ENCODE measurements at places on chromosomes 13 and 19.

DNA sequence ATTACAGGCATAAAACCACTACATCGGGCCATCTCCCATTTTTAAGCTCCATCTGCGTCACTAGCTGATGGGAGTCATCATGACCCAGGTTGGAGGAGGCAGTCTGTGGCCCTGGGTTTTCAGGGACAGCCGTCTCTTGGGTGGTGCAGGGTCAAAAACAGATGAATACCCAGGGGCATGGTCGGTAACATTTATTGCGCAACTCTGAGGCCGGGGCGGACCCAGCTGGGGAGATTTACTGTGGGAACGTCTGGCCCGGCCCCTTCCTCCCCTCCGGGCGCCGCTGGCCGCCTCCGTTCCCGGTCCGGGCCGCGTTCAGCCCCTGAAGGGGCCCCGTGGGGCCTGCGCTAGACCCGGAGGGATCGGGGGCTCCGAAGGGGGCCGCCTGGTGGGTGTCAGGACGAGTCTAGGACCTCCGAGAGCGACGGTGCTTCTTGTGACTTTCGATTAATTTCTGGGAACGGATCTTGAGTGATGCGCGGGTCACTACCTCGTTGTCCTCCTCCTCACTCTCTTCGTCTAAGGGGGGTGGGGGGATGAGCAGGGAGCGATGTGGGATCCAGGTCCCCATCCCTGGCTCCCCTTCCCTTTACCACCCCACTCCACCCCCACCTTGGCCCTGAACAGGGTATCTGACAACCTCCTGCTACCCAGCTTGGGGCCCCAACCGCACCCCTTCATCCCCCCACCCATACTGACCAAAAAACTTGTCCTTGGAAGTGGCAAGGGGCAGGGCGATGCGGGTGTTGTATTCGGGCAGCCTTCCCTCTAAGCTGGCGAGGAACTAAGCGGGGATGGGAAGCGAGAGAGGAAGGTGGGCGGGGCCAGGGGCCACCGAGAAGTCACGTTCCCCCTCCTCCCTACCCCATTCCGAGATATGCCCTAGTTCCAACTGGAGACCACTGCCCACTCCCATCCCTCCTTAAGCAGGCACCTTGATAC lies 1.6 kb upstream of the RGL3 start:
- no peak for DNase-seq

DNA sequence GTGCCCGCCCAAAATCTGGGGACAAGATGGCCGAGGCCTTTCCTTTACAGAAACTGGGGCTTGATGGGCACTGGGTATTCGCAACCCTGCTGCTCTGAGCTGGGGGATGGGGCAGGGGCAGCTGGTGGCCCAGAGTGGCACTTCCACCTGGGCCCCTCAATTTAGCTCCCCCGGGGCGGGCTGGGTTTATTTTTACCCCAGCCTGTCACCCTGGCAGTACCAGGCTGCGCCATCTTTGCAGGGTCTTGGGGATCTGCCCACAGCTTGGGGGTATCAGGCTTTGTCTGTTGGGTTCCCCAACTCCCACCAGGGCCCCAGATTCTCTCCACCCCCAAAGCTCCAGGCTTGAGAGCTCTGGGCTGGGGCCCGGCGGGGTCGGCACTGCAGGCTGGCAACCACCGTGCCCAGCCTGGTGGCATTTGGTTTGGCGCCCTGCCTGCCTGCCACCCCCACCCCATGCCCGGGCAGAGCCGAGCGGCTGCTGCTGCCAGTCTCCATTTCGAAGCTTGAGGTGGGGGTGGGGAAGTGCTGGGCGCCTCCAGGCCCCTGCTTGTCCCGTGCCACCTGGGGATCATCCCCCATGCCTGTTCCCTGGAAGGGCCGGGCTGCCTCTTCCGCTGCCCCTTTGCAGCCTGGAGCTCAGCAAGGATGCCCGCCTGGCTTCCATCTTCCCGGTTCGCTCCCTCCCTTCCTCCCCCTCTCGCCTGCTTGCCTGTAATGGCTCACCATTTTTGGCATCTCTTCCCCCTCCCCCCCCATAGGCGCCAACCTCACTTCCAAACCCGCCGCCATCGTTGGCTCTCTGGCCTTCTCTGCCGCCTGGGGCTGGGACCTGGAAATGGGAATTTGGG lies 11.4 kb downstream of the NFIX start:
- no peak for DNase-seq

DNA sequence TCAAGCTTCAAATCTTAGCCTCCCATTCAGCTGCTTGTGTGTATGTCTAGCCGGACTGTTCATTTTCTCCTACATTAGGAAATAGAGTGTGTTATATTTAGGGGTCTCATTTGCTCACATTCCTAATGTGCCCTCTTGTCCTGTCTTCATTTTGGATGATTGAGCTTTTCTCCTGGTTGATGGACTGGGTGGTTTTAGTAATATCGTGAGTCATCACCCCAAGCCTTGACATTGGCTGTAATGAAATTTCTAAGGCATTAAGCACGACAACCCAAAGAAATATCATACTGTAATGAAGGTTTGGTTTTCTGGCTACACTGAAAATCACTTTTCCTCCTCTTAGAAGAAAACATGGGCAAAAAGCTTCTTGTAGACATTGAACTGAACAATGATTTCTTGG lies 110.7 kb upstream of the WASF3 start:
- DNase-seq: no peak

DNA sequence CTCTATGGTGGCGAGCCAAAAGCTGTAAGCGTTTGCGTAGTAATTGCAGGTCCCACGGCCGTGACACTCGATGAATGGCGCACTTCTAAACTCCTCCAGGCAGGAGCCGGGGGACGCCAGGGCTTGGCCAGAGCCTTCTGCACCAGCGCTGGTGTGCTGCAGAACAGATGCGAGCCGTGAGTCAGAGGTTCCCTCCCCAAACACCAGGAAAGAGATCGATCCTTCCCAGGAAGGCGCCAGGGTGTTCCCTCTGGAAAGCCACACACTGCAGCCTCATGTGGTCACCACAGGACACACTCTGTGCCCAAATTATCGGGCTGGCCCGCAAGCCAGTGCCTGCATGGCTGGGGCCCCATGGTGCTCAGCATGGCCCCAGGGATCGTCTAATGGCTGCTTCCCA lies 154.6 kb downstream of the COL4A1 start:
- DNase-seq: no peak

- DNase-seq: no peak
These were observed 6.2 kb downstream of the PPP1R15A start for GRCh38 chr19:48878196-48879024.

- no peak for DNase-seq
These were observed 236.7 kb upstream of the SLITRK1 start for GRCh38 chr13:84118839-84119409.

- no peak for DNase-seq
These were observed 4.6 kb downstream of the AXL start for GRCh38 chr19:41223431-41224234.

DNA sequence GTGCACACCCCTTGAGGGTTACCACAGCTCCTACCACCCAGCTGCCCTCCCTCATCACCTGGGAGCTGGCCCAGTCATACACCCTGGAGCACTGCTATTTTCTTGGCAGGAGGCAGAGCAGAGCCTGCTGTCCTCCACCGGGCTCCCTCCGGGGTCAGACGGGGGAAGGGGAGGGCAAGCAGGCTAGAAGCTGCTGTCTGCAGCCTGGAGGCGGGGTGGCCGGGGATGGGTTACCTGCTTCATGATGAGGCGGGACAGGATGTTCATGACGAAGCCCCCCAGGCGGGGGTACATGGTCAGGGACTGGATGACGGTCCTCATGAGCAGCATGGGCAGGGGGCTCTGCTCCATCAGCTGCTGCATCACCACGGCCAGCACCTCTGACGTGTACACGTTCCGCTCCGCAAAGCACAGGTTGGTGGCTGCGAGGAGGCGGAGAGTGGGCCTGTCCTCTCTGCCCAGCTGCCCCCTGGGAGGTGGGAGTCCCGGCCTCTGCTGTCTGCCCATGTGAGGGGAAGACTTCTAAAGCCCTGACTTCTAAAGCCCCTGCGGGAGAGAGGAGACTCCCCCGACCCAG lies 2.7 kb upstream of the RSPH6A start:
- DNase-seq: no peak

GRCh38 chr19:3708207-3708931 lies at the start of gene TJP3:
TSS of gene TJP3 (plus strand) at chr19:3708384. CDS start at chr19:3728433, 20,049 bp downstream.
- no peak for DNase-seq

DNA sequence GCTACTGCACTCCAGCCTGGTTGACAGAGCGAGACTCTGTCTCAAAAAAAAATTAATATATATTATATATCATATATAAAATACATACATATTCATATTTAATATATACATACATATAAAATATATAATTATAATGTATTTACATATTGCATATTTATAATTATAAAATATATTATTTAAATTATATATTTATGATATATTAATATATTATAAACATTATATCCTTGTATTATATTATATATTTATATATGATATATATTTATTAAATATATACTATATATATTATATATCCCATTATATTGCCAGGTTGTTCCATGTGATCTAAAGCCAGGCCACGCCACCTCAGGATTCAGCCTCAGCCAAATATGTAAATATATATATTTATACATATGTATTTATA lies 9.7 kb downstream of the BRME1 start:
- DNase-seq: no peak

GRCh38 chr13:39401046-39401705 lies 201.8 kb downstream of the LHFPL6 start:
- DNase-seq: no peak

DNA sequence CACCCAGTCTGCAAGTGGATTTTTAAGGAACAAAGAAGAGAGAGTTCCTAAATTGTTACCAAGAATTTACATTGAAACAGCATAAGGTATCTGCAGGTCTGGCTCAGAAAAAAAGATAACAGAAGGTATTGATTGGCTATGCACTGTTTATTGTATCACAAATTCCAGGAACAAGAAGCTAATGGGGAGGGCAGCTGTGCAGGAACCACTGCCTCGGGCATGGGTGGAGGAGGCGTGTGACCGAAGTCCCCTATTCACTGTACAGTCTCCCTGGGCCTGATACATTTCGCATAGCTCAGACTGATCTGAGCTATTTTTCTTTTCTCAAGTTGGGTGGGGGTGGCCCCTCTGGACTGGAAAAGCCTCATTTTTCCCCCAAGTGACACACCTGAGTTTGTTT lies 11.7 kb downstream of the NECTIN2 start:
- DNase-seq: no peak

GRCh38 chr13:98109226-98109853 lies 33.6 kb upstream of the FARP1 start:
- DNase-seq: no peak

- no peak for DNase-seq
These were observed 167.1 kb upstream of the SPRY2 start for GRCh38 chr13:80508031-80508430.

GRCh38 chr13:104204177-104204576 lies 1138.0 kb upstream of the SLC10A2 start:
- no peak for DNase-seq

DNA sequence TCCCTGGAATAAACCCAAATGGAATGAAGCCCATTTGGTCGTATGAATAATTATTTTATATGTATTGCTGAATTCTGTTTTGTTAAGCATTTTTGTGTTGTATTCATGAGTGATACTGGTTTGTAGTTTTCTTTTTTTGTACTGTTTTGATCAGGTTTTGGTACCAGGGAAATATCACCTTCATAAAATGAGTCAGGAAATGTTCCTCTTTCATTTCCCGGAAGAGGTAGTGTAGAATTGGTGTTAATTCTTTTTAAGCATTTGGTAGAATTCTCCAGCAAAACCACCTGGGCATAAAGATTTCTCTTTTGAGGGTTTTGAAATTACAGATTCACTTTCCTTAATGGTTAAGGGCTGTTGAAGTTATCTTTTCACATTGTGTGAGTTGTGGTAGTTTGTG lies 13.3 kb downstream of the SPATA13 start:
- no peak for DNase-seq

DNA sequence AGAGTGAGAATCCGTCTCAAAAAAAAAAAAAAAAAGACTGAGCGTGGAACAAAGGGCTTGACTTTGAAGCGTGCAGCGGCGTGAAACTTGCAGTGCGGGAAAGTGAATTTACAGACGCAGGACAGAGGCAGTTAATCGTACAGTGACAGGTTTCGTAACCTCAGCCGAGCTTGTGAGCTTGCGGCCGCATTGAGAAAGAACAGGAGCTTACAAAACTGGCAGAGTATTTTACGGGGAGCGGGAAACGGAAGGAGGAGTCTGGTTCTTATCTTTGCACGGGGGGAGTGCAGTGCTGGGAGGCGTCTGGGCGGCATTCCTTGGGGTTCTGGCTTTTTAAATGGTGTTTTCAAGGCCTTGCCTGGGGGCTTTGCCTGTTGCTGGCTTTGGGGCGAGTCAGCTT lies 6.0 kb upstream of the BSG start:
- no peak for DNase-seq

- no peak for DNase-seq
These were observed 8.5 kb downstream of the CBARP start for GRCh38 chr19:1229056-1229923.

DNA sequence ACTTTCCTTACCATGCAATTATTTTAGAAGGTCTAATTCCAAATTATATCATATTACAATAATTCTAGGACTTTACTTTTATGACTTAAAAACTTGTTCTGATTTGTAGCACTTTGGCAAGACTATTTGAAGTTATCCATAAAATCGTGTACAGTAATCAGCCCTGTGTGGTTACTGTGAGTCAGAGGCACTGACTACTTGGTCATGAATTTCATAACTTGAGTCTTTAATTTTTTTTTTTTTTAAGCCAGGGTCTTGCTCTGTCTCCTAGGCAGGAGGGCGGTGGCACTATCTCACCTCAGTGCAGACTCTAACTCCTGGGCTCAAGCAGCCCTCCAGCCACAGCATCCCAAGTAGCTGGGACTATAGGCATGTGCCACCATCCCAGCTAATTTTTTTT lies 1319.2 kb upstream of the SLC10A2 start:
- no peak for DNase-seq

DNA sequence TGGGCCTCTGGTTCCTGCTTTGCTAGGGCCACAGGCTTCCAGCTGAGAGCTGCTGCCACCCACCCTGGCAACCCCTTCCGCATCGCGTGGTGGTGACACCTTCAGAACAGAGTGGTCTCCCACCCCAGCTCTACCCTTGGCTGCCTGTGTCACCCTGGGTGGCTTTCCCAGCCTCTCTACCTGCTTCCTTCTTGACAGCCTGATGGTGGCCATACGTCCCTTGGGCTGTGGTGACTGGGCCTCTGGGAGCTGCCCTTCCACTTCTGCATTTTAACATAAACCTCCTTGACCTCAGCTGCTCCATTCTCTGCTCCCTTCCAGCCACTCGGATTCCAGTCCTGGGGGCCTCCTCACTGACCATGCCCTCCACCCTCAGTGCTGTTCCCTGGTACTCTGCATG lies 17.0 kb downstream of the PAK4 start:
- no peak for DNase-seq

GRCh38 chr13:51541037-51541436 lies 43.2 kb upstream of the WDFY2 start:
- DNase-seq: no peak
